NCI-H187 (cell line): ENCODE measurements at places on chromosomes 16 and 17.

GRCh38 chr17:45123930-45124796 is 8.2 kb downstream of the PLCD3 start:
- no peak for DNase-seq

GRCh38 chr17:81735264-81736102 is 23.4 kb downstream of the SLC25A10 start:
- DNase-seq = no peak

DNA sequence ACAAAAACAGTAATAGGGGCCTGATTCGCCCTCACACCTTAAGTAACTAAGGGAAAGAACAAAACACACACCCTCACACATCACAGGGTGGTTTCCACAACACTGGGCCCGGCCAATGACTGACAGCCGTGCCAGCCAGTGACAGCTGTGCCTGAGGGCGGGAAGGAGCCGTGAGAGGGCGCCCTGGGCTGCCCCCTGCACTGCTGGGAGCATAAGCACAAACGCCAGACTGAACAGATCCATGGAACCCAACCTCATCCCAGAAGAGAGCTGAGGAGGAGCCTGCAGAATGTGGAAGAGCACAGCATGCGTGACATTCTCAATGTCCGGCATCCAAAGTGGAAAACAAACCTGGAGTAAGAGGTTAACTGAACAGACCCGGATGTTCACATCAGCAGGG is 16.0 kb downstream of the CSNK1D start:
- no peak for DNase-seq

DNA sequence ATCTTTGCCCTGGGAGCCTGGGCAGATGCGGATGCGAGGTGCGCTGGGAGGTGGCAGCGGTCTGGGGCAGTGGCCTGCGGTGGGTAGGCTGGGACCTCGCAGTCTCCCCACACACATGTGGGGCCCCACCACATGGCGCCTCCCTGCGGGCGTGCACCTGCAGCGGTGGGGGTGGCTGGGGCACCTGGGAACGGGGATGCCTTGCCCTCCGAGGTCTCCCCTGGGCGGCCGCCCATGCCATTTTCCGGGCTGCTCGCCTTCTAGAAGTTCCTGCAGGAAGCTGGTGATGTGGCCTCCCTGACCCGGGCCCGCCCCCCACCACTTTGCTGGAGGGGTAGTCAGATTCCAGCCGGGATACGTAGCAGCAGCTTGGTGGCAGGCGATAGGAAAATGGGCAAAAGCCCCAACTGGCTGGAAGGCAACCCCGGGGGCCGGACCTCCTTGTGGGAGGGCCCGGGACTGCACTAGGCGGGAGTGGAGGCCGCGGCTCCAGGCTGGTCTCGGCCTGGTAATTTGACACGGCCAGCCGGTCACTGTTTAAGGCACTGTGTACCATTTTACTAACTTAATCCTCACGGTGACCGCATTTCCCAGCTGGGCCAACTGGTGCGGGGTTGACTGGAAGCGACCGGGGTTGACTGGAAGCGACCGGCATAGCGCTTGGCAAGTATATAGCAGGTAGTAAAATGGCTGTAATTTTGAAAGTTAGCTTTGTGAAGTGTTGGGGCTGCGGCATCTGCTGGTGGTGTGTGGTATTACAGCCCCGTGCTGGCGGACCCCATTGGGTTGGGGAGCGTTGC is 38.5 kb downstream of the IGF2BP1 start:
- DNase-seq = no peak

DNA sequence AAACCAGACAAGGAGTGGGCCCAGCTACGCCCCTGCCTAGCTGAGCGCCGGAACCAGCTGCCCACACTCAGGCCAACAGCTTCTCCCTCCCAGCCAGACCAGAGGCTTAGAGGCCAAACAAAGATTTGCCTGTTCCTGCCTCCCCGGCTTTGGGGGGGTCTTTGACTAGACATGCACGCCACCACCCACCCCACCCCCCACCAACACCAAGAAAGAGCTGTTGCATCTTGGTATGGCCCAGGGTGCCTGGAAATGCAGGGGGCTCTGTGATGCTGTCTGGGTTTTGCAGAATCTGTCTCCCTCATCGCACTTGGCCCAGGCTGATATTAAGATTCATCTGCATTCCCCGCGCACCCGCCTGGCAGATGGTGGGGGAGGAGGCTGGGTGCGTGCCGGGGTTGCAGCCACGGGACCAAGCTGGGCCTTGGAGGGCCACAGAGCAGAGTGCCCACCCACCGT is 1.3 kb upstream of the NXPH3 start:
- DNase-seq = no peak

DNA sequence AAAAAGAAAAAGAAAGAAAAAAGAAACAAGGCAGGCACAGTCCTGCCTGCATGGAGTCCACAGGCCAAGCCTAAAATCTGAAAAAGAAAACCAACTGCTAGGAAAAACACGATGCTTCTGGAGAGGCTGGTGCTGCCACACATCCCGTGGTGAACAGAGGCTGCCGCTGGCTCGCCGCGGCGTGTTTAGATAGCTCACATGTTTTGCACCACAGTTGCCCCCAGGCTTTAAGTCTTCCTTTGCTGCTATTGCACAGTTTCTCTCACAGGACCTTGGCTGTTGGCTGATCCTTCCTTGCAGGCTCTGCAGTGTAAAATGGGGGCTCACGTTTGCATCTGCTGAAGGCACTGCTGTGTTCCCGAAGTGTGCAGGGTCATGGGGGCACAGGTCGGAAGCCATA is 8.6 kb downstream of the SLC6A4 start:
- no peak for DNase-seq

DNA sequence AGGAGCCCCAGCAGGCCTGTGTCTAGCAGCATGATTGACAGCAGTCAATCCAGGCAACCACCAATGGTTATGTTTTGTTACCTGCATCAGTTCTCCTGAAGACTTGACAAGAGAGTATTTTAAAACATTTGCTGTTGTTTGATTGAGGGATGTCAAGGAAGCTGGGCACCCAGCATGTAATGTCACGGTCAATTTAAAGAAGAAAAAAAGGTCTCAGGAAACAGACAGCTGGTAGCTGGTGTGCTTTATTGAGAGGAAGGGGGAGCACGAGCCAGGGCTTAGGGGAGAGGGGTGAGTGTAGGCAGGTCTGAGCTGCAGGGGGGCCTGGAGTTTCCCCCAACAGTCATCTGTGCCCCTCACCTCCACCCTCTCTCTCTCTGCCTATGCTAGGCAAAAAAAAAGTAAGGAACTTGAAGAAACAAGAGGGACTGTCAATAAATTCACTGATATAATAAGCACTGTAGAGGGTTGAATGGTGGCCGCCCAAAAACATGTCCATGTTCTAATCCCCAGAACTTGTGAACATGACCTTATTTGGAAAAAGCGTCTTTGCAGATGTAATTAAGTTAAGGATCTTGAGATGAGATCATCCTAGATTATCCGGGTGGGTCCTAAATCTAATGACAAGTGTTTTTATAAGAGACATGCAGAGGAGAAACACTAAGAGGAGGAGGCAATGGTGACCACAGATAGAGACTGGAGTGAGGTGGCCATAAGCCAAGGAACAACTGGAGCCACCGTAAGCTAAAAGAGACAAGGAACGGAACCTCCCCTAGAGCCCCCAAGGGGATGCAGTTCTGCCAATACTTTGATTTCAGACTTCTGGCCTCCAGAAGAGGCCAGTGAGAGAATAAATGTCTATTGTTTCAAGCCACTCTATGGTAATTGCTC is 14.5 kb downstream of the TSPOAP1 start:
- DNase-seq = no peak

- peak; percentile 18 for DNase-seq
Observed at GRCh38 chr16:67399749-67400704, 6.7 kb upstream of the TPPP3 start.

- no peak for DNase-seq
Observed at GRCh38 chr17:48629411-48629759, 3.2 kb upstream of the HOXB9 start.
